T-cell (primary cell): ENCODE measurements at places on chromosomes 2 and 18. TPM values are rescaled to one million over a fixed set of nuclear protein-coding genes. Genes with fewer than 3 reads are reported as not detected.

- no peak overlapping the region for H3K27ac ChIP-seq
- DNase-seq, result no peak
- no peaks in the 10 kb centered on the region for H3K36me3 ChIP-seq
- no peaks in the 10 kb centered on the region for H3K27me3 ChIP-seq
- H3K4me3 ChIP-seq, result no peak overlapping the region
Observed at GRCh38 chr2:200454927-200455801, 54.7 kb downstream of the KCTD18 start.

DNA sequence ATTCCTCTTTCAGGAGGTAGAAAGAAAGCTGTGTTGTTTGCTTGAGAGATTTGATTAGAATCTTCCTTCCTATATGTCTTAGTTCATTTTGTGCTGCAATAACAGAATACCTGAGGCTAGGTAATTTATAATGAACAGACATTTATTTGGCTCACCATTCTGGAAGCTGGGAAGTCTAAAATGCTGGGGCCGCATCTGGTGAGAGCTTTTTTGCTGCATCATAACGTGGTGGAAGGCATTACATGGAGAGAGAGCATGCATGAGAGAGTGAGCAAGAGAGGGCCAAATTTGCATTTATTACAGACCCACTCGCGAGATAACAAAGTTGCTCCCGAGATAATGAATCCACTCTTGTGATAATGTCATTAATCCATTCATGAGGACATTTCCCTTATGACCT is 34.4 kb downstream of the APLF start:
- no peak overlapping the region for H3K4me3 ChIP-seq
- no peak overlapping the region for H3K27ac ChIP-seq
- no peaks in the 10 kb centered on the region for H3K27me3 ChIP-seq
- H3K36me3 ChIP-seq, result no peaks in the 10 kb centered on the region
- peaks cover 7% of the 10 kb centered on the region for H3K4me1 ChIP-seq
- no peak for DNase-seq

DNA sequence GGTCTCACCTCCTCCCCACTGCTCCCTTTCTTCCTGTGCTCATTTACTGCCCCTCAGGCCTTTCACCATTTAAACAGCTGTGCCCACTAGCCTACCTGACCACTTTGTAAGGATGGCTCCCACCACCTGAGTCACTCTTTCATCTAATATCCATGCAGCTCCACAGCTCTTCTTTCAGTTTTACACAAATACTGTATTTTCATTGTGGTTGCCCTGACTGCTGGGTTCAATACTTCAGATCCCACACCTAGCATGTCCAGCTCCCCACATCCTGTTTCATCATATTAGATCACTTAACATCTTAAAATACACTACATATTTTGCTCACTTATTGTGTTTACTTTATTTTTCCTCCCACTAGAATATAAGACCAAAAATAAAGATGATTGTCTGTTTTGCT is 1110.6 kb downstream of the TSN start:
- H3K27me3 ChIP-seq, result no peaks in the 10 kb centered on the region
- H3K36me3 ChIP-seq, result no peaks in the 10 kb centered on the region
- H3K27ac ChIP-seq, result no peak overlapping the region
- DNase-seq, result no peak
- no peaks in the 10 kb centered on the region for H3K4me1 ChIP-seq

DNA sequence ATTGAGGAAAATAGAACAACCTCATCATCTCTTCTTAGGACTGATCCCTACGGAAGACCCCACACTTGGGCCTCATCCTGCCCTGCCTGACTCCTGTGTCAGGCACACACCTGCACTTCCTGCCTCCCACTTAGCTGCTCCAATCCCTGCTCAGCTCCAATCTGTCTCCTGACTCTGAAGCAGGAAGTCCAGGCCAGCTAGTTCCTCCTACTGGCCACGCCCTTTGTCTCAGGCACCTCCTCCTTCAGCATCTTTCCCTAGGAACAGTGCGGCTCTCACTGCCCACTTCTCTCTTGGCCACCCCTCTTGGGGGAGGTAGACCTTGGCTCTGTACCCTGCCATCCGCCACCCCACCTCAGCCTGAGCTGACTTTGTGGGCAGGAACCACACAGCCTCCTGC is 135.8 kb downstream of the CELF4 start:
- H3K4me3 ChIP-seq, result no peak overlapping the region
- H3K36me3 ChIP-seq, result no peaks in the 10 kb centered on the region
- no peaks in the 10 kb centered on the region for H3K4me1 ChIP-seq
- H3K27me3 ChIP-seq, result no peaks in the 10 kb centered on the region
- DNase-seq, result no peak

The CXCR4 gene
- total RNA-seq, result 274 TPM

The GLS gene
- 212 TPM for total RNA-seq

The SEPTIN10 gene
- total RNA-seq, result 3.3 TPM

The PRKAG3 gene
- not detected for total RNA-seq
